Stimulated activated CD4-positive, alpha-beta T cell treated with anti-CD3 and anti-CD28 coated beads, TNF-alpha, amount 100 ng/mL, for 1 hour (primary cell): ENCODE measurements at places on chromosomes 3 and 15.

GRCh38 chr15:66294932-66295235, 1.5 kb downstream of the DIS3L start:
- no peak for DNase-seq

DNA sequence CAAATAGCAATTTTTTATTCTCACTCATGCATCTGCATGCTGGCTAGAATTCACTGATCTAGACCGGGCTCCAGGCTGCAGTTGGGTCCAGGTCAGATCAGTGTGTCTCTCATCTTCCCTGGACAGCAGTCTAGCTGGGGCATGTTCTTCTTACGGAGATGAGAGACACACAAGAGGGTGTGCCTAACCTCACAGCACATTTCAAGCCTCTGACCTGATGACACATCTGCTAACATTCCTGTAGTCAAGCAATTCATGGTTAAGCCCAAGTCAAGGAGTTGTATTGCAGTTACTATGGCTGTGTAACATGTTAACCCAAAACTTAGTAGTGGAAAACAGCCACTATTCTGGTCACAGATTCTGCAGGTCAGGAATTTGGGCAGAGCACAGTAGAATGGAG, 13.1 kb downstream of the BSN start:
- DNase-seq = no peak

DNA sequence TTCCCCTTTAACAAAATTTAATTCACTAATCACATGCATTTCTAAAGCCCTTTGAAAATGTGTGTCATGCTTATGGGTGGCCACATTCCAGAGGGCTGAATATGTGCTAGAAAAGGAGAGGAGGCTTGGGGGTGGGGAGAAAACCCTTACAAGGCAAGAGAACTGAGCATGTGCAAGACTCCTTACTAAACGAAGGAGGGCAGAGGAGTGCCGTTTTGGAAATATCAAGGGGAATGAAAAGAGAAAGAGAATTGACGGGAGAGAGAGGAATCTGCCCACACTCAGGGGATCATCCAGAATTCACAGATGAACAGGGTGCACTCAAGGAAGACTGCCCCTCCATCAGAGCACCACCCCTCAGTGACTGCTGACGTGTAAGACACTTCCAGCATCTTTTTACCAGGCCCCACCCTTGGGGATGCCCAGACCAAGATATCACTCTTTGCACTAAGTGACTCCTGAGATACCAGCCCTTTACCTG, 37.9 kb upstream of the TSC22D2 start:
- DNase-seq = no peak

- no peak for DNase-seq
Observed at GRCh38 chr3:20340324-20340928, 154.4 kb upstream of the SGO1 start.

DNA sequence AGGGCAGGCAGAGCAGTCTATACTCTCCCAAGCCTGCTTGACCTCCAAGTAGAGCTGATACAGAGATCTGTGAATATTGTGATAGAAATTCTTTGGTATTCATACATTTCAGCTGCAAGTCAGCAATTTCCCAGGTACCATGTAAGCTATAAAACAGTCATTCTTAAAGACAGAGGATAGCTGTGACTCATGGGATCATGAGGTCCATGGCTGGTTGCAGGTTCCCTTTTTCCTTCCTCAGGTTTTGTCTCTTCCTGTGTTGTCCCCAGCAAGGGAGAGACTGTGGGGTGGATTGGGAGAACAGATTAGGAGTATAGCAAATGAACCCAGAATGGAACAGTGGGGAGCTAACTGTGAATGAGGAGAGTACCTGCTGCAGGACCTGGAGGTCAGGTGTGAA, 5.4 kb upstream of the P4HTM start:
- no peak for DNase-seq

DNA sequence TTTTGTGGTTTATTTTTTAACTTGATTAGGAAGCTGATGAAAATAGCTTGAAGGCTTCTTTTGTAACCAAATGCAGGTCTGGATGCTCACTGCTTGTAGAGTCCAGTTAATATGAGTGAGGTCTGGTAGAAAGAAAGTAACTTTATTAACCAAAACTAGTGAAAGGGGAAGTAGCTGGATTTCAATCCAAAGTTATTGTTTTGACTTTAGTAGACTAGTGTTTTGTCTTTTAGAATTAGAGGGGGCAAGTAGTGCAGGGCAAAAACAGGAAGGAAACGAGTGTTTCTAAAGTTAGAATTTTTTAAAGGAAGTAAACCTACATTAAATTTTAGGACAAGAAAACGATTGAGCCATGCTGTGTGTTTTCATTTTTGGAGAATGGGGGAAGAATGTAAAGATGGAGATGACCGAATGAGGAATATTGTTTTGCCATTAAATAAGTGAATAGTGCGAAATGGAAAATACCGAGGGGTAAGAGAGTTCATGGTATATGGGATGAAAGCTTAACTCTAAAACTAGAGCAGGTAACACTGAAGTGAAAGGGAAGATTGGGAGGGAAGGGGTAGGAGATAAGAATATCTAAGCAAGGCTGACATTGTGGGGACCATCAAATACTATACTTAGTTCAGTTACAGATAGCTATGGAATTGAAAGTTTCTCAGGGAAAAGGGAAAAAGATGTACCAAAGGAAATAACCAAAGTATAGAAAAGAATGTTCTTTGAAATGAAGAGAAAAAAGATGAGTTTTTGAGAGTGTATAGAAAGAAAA, 40.0 kb downstream of the USP3 start:
- no peak for DNase-seq

DNA sequence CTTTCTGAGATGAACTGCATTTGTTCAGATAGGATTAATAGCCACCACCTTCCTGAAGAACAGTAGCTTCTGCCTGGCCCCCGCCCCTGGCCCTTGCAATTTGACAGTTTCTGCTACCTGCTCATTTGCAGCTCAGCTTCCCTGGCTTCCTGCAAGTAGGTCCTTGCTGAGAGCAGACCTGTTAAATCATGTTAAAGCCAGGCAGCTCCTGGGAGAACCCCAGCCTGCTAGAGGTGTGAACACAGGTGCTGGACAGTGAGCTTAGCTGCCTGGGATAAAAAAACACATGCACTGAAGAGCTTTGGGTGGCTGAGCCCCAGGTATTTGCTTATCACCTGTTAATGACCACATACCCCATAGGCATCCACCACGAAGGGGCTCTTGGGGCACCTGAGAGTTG, 143.4 kb downstream of the PTPRG start:
- DNase-seq = no peak

DNA sequence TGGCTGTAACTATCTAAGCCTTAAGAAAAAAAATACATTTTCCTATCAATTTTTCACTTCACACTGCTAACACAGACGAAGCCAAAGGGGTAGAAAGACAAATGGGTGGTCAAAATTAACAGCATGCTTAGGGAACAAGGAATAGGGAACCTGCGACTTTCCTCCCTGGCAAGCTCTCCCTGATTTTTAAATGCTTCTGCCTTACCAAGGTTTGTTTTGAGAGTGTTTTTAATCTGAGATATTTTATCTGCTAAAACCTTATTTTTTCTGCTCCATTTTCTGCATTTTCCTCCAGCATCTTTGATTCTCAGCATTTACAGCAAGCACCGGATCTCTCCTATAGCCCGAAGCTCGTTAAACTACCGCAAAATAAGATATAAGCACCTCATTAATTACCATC, 214.4 kb downstream of the RORA start:
- no peak for DNase-seq

GRCh38 chr3:186669378-186670084, 3.7 kb downstream of the HRG start:
- no peak for DNase-seq

DNA sequence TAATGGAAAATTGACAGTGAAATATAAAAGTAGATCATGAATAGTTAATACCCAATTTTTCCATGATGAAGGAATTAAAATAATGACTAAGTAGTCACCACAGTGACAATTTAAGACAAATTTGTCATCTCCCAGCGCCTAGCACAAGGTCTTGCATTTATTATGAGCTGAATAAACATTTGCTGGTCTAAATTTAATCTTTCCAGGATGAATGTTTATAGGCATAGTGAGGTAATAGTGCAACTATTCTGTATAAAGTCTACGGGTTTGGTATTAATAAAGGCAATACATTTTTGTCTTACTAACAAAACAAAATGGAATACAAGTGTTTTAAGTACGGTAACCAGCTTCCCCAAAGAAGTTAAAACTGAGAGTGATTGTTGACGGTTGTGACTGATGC, 209.3 kb downstream of the CD47 start:
- DNase-seq = no peak

DNA sequence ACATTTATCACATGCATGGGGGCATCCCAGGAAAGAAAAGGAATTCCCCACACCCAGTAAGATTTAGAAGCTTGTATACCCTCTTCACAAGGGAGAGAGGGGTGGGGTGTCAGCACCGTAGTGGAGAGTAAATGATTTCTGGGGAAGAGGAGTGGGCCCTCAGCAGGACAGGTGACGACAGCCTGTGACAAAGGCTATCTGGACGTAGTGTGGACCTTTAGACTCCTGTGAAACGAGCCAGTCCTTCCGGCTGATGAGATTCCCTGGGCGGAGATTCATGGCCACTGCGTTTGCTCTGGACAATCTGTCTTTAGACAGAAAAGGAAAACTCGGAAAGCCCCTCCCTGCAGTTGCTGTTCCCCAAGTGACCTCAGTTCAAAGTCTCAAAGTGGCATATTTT, 1.7 kb upstream of the FAM3D start:
- DNase-seq = no peak

- DNase-seq = no peak
Observed at GRCh38 chr3:137768361-137769321, 4.5 kb downstream of the SOX14 start.

- DNase-seq = peak; percentile 31
Observed at GRCh38 chr3:52055537-52056351, 627 bp downstream of the DUSP7 start.

DNA sequence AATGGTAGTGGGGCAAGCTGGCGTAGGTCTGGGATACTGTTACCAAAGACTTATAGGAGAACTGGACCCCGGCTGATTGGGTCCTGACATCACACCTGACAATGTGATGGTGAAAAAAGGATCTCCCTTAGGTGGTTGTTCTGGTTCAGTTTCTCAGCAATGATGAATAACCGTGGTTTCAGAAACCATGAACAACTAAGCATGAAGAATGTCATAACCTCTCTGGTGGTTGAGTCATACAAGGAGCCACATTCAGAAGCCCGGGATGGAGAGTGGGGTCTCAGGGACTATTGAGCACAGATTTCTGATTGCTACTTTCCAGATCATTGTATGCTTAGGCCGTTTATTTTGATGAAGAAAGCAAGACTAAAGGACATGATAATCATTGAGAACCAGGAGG, 17.4 kb downstream of the GPR160 start:
- DNase-seq = no peak

DNA sequence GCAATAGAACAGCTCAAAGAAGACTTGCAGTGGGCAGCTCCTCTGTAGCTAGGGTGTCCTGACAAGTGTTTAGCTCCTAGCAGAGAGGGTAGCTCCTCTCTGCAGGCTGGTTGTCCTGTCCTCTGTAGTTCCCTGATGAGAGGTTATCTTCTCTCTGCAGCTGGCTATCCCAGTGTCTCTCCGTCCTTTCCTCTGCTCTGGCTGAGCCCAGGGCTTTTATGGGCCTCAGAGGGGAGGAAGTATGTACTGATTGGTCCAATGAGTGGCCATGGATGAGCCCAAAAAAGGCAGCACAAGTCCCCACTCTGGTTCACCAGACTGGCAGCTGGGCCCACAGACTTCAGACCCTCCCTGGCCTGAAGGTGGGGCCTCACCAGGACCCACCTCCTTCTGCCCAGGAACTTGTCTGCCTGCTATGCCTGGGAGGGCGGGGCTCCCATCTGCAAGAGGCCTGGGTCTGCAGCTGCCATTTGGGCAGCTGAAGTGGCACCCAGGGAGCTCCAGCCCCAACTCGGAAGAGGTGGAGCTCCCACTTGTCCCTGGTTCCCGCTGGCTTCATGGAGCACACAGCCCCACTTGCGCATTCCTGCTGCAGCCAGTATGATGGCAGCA, 27.2 kb upstream of the MEX3B start:
- DNase-seq = no peak

DNA sequence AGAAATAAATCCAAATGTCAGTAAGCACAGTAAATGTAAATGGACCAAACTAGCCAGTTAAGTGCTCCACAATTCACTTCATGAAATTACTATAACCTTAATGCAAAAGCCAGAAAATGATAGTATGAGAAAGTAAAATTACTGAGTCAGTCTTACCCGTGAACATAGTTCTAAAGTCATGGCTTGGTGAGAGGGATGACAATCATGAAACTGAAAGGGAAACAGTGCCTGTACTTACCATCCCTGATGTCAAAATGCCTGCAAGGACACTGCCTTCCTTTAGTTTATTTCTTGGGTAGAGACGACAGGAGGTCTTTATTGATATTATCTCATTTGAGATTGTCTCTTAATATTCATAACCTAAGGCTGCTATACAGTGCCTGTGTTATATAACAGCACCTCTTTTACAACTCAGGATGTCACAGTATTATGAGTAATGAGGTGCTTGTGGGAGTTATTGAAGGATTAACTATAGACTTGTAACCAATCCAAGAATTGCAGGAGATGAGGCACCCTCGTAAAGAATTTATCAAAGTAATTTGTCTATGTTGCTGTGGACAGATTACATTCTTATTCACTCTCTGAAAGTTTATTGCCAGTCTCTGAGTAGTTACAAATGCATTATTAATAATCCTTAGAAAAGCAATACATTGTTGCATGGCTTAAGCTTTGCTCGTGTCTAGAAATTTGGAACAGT, 142.9 kb upstream of the BFSP2 start:
- DNase-seq = no peak

GRCh38 chr3:177961784-177962183, 574.5 kb upstream of the KCNMB2 start:
- DNase-seq = no peak

GRCh38 chr3:151168269-151169094, 34.5 kb downstream of the GPR171 start:
- peak; percentile 73 for DNase-seq

- DNase-seq = no peak
Observed at GRCh38 chr3:179716811-179717210, 64.0 kb downstream of the USP13 start.

DNA sequence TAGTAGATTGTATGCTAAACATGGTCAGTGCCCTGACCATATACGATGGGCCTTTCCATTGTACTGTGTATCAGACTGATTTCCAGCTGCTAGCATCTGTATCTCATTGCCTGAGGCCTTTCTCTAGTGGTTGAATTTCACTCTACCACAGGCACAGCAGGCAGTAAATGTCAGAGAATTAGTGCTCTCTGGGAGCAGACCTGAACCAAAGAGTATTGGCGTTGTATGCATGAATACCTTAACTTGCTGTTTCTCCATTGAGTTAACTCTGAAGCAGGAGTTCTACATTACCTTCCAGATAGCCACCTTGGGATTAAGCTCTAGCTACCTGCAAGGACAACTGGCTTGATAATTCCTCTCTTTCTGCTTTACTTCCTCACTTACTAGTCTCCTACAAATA, 439.2 kb upstream of the EPHA3 start:
- no peak for DNase-seq

- DNase-seq = no peak
Observed at GRCh38 chr3:114764056-114764492, 383.0 kb downstream of the ZBTB20 start.

DNA sequence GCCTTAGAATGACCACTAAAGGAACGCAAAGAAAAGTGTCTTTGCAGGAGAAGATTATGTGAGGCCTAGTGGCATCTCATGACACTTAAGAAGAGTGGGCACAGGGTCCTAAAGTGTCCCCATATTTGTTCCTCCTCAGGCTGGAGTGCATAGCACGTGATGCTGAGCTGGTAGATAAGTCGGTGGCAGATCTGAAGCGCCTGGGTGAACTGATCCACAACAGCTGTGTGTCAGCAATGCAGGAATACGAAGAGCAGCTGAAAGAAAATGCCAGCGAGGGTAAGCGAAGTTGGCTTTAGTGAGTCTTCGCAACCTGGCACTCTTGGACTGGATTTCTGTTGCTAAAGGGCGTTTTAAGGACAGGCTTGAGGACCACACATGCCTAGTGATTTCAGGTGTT, 92.6 kb downstream of the CHD2 start:
- DNase-seq = no peak
